ENCODE measurements at places on chromosomes 3 and 15.
A peak's percentile ranks its signal among the peaks of the same experiment; 100 is the strongest.

- DNase-seq = no peak
Measured at GRCh38 chr3:8885536-8886316, 77.5 kb downstream of the RAD18 start.

GRCh38 chr15:73324496-73325170 is 44.1 kb downstream of the HCN4 start:
- DNase-seq = no peak

GRCh38 chr3:153066983-153067382 is 95.0 kb upstream of the RAP2B start:
- no peak for DNase-seq

GRCh38 chr3:182479419-182480336 is 313.6 kb upstream of the ATP11B start:
- DNase-seq = no peak

- DNase-seq = no peak
Measured at GRCh38 chr3:101836652-101837598, 12.4 kb upstream of the NFKBIZ start.

GRCh38 chr3:55731741-55732140 is 244.6 kb upstream of the WNT5A start:
- no peak for DNase-seq

DNA sequence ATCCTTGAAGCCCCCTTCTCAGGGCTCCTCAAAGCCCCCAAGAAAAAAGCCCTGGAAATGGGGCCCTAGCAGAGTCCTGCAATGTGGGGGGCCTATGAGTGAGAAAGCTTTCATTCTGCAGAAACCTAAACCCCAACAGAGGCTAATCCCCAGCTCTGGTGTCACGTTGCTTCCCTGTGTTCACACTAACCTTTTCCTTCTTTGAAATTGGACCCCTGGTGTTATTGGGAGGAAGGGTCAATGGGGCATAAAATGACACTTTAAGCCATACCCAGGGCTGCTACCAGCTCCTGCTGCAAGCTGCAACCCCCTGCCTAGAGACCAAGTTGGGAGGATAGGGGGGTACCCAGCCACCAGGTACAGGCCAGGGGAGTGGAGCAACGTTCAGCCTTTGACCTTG is 2.1 kb downstream of the CYP1A2 start:
- no peak for DNase-seq

GRCh38 chr3:129525341-129525968 is 3.0 kb upstream of the RHO start:
- DNase-seq = no peak

- DNase-seq = no peak
Measured at GRCh38 chr3:87270908-87271700, 5.3 kb downstream of the POU1F1 start.

GRCh38 chr3:1216856-1217255 is 124.0 kb downstream of the CNTN6 start:
- no peak for DNase-seq

- no peak for DNase-seq
Measured at GRCh38 chr3:50534681-50535330, 31.4 kb upstream of the CACNA2D2 start.

GRCh38 chr3:45362161-45362560 is 26.2 kb upstream of the LARS2 start:
- DNase-seq = no peak

DNA sequence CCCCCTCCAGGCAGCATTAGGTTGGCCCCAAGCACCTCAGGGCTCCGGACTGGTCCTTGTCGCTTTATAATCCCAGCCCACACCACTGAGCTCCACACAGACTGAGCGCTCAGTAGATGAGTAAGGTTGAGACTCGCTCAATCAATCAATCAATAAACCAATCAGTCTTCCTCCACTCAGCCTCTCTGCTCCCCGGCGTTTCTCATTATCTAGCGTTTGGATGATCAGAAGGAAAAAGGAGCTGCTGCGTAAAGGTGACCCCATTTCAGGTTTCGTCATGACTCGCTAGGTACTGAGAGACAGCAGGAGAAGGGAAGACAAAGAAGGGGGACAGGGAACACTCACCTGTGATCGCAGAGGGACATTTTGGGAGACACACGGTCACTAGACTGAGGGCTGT is 41.2 kb downstream of the ZNF710 start:
- no peak for DNase-seq

DNA sequence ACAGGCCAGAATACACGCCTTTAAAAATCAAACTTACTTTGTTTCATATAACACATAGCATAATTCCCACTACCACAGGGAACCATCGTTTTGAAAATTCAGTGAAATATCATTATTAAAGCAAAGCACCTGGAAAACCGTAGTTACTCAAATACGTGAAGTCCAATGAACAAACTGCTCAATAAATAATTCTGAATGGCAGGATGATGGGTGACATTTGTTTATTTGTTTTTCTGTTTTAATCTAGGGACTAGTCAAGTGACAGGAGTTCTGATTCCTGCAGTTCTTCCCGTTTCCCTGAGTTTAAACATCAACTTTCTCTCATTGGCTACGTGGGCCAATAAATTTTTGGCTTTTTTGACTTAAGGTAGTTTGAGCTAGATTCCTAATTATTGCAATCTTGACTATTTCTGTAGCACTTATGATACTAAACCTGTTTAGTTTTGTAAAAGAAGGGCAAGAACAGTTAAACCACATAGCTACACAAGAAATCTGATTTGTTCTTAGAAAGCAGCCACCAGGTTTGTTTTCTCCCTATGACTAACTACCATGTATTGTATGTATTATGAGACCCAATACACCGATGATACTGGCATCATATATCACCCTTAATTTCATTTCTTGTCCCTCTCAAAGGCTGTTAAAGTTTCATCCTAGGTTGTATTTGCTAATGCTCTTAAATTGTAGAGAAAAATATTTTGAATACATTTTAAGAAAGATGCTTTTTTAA is 411.2 kb downstream of the SHQ1 start:
- no peak for DNase-seq

DNA sequence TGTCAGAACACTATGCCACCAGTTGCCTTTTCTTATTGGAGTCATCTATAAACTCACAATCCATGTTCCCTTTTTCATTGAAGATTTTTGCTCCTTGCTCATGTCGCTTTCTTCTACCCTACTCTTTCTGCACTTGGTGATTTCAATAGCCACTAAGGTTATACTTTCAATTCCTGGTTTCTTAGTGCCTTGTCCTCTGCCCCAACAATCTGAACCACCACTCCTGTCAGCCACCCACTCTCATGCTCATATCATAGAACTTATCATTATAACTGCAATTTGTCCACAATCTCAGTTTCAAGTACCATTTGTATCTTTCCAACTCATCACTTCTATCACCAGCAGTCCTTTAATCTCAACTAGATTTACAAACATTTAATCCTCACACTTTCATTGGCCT is 10.0 kb upstream of the GRAMD1C start:
- DNase-seq = no peak

- no peak for DNase-seq
Measured at GRCh38 chr3:177673112-177673914, 476.0 kb upstream of the TBL1XR1 start.

DNA sequence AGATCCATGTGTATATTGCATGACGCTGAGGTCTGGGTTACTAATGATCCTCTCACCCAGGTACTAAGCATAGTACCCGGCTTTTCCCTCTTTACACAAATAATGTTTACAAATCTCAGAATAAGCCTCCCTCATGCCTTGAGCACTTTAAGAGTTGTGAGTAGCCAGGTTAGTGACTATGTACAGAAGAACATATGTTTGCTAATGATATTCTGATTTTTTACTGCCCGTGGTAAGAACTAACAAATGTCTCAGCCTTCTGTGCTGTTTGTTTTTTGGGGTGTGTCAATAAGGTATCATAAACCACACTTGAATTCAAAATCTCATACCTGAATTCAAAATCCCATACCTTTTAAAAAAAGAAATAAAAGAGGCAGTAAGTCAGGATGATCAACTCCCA is 59.5 kb downstream of the ABCC5 start:
- DNase-seq = no peak

DNA sequence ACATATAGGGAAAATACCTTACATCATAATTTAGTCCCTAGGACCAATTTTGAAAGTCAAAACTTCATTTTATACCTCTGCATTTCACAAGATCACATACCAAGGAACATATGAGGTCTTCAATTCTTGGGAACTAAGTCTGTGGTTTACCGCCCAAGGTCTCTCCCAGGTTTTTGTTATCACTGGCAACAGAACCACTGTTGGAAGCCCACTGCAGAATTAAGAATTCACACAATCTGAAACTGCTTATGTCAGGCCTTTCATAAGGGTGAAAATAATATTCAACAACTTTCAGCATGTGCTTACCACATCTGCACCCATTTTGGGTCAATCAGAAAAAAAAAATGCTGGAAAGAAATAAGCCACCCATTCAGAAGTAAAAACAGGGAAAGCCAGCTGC is 107.2 kb upstream of the MME start:
- no peak for DNase-seq

GRCh38 chr3:69665026-69665737 is 74.1 kb upstream of the MITF start:
- no peak for DNase-seq

- DNase-seq = no peak
Measured at GRCh38 chr3:136818769-136819391, at the start of gene SLC35G2. SLC35G2 (plus strand) TSS chr3:136819126; CDS start chr3:136854461, 35,335 bp downstream.

DNA sequence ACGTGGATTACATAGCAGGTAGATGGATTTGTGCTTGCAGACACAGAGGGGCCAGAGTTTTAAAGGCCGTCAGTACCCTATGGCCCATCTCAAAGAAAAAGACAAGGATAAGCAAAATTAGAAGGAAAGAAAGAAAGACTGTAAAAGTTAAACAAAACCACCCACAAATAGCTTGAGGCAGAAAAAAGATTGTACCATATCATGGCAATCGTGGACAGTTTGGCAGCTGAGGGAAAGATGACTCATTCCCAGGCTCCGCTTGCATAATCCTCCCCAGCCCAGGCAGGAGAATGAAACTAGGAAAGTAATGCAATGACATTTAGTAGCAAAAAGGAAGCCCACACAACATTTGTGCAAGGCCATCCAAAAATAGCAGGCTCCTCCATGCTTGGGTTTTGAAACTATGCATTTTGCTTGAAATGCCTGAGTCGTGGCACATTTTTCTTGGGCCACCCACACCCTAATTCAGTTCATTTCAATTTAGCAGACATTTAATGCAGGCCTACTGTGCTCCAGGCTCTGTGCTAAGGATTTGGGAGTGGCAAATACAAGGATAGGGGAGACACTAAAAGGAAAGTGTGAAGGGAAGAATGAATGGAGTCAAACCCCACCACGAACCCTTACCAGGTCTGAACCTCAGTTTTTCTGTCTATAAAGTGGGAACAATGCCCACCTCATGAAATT is 40.9 kb upstream of the SMAD3 start:
- DNase-seq = peak; percentile 9

DNA sequence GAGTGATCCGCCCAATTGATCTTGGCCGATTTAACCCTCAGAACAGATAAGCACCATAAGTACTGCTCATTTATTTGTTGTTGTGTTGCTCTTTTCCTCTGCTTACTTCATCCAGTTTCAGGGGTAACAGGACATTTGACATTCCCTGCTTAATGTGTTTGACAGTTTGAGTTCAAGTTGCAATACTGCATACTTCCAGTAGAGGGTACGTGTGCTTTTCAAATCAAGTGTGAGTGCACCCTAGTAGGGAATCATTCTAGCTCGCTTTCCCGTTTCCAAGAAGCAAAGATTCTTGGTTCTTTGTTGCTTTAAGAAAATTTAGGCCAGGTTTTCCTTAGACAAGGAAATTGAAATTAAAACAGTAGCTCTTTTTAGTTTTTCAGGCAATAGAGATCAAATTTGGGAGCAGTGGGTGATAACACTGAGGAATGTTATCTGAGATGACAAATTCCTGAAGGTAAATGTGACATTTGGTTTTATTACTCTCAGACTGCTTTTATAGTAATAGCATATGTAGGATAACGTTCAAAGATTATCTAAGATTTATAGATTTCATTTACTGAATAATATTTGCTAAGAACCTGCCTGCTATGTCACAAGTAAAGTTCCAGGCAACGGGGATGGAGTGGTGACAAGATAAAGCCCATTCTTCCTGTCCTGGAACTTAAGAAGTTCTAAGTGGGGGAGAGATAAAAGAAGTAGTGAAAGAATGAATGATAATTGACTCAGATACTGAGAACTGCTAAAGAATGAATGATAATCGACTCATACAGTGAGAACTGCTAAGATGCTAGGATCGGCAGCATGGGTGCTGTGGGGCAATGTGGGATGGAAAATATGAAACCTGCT is 73.3 kb downstream of the SYNPR start:
- no peak for DNase-seq

GRCh38 chr3:168470380-168470779 is 374.7 kb upstream of the GOLIM4 start:
- DNase-seq = no peak

GRCh38 chr3:67524046-67524445 is 130.4 kb downstream of the SUCLG2 start:
- no peak for DNase-seq

DNA sequence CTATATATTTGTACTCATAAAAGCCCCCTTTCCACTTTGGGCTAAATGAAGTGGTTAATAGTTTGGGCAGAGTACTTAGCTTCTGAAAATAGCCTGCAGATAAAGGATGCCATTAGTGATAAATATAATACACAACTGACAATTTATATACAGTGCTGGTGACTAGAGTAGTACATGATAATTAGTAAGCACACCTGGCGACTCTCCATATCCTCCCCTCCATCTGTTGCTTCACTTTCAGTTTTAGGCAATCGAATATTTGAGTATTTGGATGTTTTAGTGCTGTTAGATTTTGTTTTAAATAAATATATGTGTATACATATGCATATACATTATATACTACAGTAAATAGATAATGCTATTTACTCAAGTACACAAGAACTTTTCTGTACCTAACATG is 35.9 kb upstream of the CHMP2B start:
- DNase-seq = no peak

- no peak for DNase-seq
Measured at GRCh38 chr3:195240939-195241338, 30.0 kb downstream of the XXYLT1 start.

DNA sequence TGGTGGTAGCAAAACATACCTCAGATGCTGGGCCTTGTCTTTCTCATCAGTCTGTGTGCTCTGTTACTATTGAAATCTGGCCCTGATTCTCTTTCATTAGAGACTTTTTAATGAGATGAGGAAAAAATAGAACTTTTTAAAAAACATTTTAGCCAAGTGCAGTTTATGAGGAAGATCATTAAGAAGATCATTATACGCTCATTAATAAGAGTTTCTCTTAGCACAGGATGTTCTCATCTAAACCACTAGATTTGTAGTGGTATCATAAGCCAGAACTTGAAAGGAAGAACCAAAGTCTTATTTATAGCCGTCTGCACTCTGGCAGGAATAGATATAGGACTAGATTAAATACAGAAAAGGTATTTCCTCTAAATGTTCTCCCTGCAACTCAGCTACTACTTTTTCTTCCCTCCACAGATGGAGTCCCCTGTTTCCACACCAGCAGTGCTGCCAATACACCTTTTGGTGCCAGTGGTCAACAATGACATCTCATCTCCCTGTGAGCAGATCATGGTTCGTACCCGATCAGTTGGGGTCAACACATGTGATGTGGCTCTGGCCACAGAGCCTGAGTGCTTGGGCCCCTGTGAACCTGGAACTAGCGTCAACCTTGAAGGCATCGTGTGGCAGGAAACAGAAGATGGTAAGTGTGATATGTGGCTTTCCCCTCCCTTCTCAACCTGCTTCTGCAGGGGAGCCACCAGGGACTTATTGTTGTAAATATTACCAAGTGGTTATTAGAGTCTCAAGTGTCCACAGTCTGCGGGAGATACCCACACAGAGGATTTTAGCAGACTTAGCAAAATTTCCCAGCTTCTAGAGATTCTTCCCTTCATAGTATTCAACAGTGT is 152.8 kb downstream of the RBPMS2 start:
- no peak for DNase-seq

GRCh38 chr3:138328341-138328740 is 1.3 kb downstream of the NME9 start:
- DNase-seq = no peak

GRCh38 chr3:101719604-101720185 is 4.7 kb upstream of the CEP97 start:
- DNase-seq = no peak
